ENCODE measurements at places on chromosomes 16 and 17.

- no peak for DNase-seq
These were observed 23.6 kb downstream of the TANGO6 start for GRCh38 chr16:68866933-68867332.

DNA sequence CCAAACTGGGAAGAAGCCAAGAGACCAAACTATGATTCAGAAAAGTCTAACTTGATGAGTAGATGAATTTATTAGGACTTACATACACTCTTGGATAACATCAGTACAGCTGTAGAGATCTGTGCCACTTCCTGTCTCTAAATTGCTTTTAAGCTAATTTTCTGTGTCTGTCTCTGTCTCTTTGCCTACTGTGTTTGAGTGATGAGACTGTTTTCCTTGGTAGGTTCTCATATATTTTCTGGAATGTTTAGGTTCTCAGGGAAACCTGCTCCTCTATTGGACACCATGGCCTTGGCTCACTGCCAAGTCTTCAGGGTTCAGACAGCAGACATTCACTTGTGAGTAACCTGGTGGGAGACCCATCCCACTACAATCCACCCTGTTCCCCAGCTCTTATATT, 103.5 kb upstream of the KIF2B start:
- no peak for DNase-seq

DNA sequence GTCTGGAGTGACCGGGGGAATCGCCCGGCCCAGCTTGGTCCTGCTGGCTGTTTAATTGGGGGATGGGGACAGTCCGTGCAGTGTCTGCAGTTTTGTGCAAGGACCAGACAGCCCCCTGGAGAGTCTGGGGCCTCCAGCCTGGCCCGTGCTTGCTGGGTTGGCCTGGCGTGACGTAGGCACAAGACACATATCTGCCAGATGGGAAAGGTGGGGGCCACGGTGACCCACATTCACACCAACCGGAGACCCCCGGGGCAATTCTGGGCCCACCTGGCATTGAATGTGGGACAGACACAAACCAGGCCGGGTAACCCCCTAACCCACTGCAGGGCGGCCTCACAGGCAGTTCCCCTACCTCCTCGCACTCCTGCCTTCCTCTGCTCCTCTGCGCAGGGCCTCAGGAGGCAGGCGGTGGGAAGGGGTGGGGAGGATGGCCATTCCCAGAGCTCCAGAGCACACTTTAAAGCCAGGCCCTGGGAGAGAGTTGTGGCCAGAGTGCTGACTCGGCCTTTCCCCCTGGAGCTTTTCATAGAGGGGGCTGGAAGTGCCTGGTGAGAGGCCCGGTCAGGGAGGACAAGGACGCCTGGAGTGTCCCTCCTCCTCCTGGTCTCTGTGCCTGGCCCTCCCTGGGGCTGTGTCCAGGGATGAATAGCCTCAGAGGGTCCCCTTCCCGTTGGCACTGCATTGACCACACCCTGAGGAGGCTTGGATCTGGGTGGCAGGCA, 1.5 kb downstream of the MRC2 start:
- no peak for DNase-seq

DNA sequence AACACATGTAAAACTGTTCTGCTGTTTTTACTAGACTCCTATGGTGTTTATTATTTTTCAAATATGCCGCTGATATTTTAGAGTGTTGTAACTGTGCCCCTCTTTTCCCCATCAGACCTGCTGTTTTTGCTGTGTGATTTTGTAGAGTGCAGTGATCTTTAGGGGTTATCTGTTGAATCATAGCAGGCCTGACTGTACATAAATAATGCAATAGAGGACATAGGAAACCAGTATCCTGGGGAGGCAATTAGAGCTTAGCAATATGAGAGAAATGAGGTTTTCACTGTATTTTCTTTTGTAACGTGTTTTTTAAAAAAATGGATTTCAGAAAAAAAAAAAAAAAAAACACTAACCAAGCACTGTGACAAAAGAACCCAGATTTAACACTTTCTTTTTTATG, 662.2 kb downstream of the TOX3 start:
- DNase-seq: no peak

DNA sequence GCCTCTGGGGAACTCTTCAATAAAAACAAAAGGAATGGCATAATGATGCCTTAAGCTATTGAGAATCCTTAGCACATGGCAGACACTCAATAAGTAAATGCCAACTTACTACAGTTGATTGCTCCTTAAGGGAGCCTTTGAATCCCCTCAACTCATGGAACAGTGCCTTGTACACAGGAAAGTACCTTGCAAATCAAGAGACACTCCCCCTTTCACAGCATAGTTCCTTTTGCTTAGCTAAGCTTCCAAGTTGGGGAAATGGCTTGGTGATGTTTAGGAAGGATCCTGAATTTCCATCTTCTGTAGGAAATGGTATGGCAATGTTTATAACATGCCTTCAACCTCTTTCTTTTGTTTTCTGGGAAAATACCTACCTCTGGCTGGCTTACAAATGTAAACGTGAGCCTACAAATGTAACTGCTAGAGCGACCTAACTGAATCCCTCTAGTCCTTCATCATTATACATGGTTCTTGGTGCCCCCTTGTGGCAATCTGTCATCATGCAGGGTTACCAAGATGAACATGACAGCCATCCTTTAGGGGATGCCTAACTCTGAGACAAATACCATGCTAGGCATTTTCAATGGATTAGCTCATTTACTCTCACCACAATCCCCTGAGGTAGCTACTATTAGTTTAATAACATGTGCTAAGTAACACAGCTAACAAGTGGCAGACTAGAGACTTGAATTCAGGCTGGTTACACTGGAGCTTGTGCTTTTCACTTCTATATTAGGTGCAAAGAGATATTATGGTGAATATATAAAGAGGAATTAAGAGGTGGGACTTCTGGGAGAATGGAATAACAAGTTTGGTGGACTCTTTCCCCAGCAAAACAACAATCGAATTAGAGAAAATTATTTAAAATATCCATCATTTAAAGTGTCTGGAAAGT, 65.0 kb downstream of the MMD start:
- peak; percentile 66 for DNase-seq

GRCh38 chr17:45310380-45311324, 6.2 kb downstream of the MAP3K14 start:
- no peak for DNase-seq

DNA sequence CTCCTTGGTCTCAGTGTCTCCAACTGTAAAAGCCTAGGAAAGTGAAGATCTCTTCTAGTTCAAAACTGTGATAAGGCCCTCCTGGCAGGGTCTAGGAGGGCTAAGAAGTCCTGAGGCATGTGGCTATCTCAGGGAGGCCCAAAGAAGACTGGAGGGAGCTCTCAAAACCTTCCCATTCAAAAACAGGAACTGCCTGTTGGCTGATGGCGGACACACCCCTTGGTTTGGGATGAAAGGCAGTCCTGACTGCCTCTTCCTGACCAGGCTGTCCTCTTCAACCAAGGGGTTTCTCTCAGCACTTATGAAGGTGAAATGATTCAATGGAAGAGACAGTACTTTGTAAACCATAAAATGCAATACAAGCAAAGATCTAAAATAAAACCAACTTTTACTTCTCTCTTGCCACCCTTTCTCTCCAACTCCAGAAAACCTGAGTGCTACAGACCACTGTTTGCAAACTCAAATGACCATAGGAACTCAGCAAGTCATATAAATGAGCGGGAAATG, 4.7 kb downstream of the ZNF764 start:
- DNase-seq: no peak

- no peak for DNase-seq
These were observed 2.5 kb downstream of the UBE2I start for GRCh38 chr16:1311738-1312466.

DNA sequence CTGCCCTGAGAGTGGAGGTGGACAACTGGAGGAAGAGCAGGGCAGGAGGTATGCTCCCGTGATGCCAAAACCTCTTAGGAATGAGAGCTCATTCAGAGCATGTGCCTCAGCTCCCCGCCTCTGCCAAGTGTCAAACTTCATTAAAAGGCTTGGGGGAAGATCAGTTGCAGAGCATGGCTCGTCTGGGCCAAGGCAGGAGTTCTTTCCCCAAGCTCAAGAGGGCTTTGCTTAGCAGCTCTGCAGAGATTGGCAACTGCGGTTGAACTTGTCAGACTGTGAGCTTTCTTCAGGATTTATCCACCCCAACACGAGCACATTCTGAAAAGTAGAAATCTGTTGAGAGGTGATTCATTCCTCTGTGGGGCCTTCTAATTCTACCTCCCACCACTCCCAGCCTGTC, 248.1 kb downstream of the HS3ST3A1 start:
- DNase-seq: no peak

DNA sequence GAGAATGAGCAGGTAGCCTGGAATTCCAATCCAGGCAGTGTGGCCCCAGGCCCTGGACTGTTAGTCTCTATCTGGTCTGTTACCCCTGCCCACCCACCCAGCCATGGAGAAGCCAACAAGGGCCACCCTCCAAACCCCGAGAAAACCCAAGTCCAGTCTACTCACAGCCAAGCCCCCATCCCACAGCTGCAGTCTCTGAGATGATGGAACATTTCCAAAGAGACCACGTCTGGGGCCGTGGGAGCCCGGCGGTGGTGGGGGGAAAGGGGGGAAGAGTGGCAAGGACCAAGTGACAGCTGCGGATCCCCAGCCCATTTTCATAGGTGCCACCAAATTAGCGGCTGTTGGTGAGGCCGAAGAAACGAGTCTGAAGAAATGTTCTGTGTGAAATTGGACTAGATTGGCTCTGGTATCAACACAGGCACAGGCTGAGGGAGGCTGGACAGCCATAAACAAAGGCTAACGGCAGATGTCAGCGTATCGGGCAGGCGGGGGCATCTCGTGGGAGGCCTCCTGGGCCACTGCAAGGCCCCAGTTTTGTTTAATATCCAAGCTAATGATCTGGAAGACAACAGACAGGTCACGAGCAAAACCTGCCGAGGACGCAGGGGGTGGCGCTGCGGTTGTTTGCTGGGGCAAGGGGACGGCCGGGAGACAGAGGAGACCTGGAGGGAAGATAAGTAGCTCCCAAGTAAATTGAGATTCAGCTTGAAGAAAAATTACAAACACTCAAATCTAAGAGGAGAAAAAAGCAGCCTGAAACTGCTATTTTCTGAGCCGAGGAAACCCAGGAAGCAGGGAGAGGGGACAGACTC, 53.4 kb downstream of the RBFOX3 start:
- no peak for DNase-seq

DNA sequence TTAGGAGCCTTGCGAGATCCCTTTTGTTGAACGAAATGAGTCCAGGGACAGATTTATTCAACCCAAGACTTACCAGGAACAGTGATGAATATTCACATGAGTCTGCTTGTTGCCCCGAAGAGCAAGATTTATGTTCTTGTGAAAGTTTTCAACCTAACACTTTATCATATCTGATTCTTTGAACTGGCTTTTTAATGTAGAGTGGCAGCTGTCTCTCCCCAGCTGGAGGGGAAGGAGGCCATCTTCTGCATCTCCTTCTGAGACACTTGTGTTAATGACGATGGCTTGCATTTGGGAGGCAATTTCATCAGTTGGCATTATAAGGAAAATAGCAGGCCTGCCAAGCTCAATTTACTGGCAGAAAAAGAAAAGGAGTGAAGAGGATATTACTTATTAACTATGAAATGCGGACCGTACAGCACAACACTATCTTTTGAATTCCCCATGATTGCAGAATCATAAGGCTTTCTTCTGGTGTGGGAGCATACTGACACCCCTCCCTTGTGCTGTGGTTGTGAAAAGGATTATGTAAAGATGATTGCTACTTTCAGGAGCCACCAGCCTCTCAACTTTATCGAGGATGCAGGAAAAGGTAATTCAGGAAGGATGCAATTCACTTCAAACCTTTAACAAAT, 35.7 kb downstream of the SMARCE1 start:
- DNase-seq: no peak

DNA sequence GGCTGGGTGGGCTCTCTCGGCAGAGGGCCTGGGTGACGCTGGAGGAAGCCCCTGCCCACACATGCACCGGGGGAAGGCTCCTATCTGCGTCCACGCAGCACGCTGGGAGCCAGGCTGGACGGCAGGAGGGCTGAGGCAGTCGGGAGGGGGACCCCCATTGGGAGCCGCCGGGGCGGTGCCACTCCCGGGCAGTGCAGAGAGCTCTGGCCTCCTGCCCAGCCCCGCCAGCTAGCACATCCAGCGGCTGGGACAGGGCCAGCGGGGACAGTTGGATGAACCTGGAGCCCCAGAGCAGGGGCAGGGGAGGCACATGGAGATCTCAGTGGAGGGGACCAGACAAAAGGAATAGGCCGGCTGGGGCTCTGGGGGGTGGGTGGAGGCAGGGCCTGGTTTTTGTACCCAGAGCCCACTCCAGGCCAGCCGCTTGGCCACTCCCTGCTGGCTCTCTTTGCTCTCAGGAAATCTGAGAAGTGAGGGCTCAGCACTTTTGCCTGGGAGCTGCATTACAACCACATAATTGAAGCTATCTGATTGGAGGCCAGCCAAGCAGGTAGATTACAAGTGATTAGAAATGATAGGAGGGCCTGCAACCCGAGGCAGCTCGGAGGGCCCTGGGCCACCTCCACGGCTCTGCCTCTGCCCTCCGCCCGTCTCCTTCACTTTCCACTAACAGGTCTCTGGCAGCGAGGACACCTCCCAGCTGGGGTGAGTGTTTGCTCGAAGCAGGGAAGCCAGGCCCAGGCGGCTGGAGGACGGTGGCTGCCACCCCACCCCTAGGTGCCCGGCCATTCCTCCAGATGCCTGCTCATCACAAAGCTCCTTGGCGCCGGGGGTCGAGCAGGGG, 40.1 kb downstream of the ENGASE start:
- no peak for DNase-seq

GRCh38 chr16:88505405-88506082, 52.5 kb downstream of the ZFPM1 start:
- DNase-seq: peak; percentile 43

GRCh38 chr16:79050063-79050462, 550.5 kb downstream of the MAF start:
- DNase-seq: no peak

DNA sequence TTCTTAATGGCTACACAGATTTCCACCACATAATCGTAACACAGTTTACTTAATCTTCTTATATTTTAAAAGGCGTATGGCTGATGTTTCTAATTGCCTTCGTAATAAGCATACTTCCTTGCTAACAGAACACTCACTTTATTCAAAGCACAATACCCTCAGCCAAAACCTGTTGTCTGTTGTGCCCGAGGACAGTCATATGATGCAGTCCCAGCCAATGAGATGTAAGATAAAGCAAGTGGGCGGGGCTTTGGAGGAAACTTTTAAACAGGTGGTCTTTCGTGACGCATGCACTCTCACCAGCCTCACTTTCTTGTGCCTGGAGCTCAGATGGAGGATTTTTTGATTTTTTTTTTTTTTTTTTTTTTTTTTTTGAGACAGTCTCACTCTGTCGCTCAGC, 174.1 kb downstream of the ZFHX3 start:
- DNase-seq: no peak

DNA sequence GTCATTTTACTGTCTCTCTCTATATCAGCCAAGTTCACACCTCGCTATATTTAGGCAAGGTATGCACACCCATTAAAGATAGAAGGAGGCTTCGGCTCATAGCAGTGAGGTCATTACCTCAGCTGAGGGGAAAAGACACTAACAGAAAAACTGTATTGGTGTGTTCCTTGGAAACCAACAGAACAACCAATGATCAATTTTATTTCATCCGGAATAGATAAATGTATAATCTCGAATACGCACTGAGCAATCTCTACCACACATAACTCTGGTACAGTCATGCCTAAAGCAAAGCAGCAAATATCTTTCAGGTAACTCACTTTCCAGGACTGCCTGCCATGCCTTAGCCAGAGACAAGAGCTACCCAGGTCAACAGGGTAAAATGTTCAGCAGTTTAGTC, 109.9 kb upstream of the CORO6 start:
- no peak for DNase-seq

GRCh38 chr17:34163646-34164045, 91.4 kb upstream of the CCL2 start:
- no peak for DNase-seq
